LHCN-M2 (cell line): ENCODE measurements at places on chromosomes 12 and 14.

DNA sequence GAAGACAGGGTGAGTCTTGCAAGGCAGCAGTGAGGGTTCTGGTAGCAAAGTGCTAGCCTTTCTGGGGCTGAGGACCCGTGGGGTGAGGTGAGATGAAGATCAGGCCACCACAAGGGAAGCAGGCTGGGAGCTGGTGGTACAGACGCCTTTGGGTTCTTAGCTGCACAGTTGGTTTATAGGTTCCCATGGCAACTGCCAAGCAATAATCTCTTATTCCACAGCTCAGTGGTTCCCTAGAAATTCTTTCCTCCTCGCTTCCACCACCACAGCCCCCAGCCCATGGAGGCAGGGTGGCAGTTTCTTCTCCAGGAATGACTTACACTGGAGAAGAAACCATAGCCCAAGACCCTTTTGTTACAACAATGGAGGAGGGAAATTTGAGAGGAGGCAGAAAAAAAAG is 82.1 kb downstream of the CMKLR1 start:
- no peak for DNase-seq

- no peak for DNase-seq
These were observed 33.7 kb downstream of the TCTN1 start for GRCh38 chr12:110647631-110648040.

- no peak for DNase-seq
These were observed 84.6 kb downstream of the TXNDC16 start for GRCh38 chr14:52467515-52468266.

- peak; percentile 76 for DNase-seq
These were observed 14.2 kb upstream of the CALM1 start for GRCh38 chr14:90382491-90383125.

- DNase-seq = no peak
These were observed 90.1 kb downstream of the DRAM1 start for GRCh38 chr12:101967506-101967905.

DNA sequence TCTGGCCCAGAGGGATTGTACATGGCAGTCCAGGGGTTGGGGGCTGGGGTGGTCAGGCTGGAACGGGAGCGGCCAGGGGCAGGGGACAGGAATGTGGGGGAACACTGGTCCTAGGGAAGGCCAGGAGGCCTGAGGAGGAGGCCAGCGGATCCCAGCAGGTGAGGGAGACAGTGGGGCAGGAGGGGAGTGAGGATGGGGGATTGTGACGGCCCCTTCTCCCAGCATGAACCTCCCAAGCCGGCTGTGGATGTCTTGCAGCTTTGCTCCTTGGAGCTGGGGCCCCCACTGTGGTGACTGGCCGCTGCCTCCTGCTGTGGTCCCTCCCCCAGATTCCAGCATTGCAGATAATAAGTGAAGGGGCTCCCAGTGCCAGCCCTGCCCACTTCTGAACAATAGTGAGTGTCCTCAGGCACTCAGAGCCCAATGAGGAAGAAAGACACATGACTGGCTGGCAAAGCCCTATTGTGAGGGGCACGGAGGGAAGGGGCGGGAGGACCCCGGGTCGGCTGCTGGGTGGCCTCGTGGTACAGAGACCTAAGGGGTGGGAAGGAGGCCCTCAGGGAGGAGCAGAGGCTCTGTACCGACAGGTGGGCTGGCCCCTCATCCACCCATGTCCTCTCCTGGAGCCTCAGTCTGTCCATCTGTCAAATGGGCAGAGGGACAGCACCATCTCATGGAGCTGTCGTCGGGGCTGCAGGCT is 215.0 kb downstream of the KIF26A start:
- no peak for DNase-seq

- DNase-seq = no peak
These were observed 27.4 kb downstream of the NOS1 start for GRCh38 chr12:117334051-117334450.

DNA sequence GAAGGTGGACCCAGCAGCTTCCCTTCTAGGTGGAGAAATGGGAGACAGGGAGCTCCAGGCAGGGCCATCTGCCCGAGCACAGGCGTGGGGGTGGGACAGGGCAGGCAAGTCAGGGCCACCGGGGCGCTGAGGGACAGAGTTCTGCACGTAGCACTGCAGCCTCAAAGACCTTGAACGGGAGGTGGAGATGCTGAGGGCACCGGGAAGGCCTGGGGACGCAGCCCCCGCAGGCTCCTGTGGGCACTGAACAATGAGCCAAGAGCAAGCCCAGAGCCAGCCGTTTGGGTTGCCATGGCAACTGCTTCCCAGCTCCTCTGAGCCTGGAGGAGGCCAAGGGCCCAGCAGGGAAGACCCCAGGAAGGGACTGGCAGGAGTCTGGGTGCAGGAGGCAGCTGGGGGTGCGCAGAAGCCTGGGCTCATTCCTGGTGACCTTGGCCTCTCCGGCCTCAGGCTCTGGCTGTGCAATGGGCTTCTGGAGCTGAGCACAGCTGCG is 3.4 kb downstream of the LBHD2 start:
- no peak for DNase-seq

DNA sequence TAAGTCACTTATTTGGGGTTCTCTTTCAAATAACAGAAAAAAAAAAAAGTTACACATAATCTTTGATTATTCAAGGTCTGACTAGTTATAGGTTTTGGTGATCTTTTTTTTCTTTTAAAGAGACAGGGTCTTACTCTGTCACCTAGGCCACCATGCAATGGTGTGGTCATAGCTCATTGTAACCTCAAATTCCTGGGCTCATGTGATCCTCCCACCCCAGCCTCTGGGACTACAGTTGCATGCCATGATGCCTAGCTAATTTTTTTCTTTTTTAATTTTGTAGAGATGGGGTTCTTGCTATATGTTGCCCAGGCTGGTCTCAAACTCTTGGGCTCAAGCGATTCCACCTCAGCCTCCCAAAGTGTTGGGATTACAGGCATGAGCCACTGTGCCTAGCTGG is 56.5 kb upstream of the CFL2 start:
- peak; percentile 19 for DNase-seq

- peak; percentile 58 for DNase-seq
These were observed 482 bp upstream of the IFI27L2 start for GRCh38 chr14:94129758-94130414.

DNA sequence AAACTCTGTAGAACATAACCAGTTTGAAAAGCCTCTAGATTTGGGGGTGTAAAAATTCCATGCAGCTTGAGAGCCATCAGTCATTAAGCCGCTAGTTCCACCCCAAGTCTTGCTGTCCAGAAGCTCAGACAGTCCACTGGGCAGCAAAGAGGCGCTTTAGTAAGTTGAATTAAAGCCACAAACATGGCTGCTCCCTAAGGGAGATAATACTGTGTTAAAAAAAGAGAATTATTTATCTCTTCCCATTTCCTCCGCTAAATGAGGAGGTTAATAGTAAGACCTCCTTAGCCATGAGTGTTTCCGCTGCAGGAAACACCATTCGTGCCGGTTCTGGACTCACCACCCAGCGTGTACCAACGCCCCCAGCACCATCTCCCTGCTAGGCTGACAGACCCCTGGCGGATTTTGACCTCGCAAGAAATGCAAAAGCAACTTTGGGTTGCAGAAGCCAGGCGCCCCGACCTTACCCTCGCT is 536 bp downstream of the TM7SF3 start:
- peak; percentile 38 for DNase-seq

GRCh38 chr12:123119808-123120207 is 31.1 kb downstream of the PITPNM2 start:
- DNase-seq = no peak

DNA sequence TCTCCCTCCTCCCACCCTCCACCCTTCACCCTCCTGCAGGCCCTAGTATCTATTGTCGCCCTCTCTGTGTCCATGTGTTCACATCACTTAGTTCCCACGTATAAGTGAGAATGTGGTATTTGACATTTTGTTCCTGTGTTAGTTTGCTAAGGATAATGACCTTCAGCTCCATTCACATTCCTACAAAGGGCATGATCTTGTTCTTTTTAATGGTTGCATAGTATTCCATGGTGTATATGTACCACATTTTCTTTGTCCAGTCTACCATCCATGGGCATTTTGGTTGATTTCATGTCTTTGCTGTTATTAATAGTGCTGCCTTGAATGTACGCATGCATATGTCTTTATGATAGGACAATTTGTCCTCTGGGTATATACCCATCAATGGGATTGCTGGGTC is 29.6 kb downstream of the C12orf71 start:
- no peak for DNase-seq

DNA sequence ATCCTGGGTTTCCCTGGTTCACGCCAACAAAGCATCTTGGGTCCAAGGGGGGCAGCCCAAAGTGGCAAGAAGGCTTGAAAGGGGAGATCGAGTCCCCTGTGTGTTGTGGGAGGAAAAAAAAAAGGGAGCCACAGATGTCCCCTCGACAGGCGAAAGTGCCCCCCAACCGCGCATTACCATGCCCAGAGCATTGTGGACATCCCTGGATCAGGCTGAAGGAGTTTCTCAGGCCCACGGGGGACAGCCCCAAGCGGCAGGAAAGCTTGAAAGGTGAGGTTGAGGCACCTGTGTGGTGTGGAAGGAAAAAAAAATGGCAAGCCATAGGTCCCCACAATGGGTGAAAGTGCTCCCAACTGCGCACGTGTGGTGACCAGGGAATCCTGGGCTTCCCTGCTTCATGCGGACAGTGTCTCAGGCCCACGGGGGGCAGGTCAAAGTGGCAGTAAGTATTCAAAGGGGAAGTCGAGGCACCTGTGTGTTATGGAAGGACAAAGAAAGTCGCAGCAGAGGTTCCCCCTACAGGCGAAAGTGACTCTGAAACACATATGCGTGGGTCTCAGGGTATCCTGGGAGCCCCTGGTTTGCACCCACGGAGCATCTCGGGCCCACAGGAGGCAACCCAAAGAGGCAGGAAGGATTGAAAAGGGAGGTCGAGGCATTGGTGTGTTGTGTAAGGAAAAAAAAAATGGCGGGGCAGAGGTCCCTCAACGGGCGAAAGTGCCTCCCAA is 580.1 kb downstream of the ALG10 start:
- DNase-seq = no peak

DNA sequence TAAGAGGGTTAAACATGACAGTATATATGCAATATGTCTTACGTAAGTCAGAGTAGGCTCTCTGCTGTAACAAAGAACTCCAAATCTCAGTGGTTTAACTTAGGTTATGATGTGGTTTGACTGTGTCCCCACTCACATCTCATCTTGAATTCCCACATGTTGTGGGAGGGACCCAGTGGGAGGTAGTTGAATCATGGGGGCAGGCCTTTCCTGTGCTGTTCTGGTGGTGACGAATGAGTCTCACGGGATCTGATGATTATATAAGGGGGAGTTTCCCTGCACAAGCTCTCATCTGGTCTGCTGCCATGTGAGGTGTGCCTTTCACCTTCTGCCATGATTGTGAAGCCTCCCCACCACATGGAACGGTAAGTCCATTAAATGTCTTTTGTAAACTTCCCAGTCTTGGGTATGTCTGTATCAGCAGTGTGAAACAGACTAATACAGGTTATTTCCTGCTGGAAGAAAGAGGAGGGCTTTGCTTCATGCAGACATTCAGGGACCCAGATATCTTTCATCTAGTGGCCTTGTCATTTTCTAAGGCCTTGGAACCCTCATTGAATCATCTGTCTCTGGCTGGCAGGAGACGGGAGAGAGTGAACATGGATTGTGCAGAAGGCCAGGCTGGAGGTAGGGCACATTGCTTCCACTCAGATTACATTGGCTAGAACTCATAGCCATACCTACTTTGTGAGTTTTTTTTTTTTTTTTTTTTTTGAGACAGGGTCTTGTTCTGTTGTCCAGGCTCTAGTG is 96.1 kb downstream of the CRADD start:
- peak; percentile 65 for DNase-seq

- no peak for DNase-seq
These were observed 56.2 kb upstream of the PTGR2 start for GRCh38 chr14:73795466-73795865.

GRCh38 chr14:20412411-20412810 is 890 bp downstream of the TEP1 start:
- DNase-seq = no peak

DNA sequence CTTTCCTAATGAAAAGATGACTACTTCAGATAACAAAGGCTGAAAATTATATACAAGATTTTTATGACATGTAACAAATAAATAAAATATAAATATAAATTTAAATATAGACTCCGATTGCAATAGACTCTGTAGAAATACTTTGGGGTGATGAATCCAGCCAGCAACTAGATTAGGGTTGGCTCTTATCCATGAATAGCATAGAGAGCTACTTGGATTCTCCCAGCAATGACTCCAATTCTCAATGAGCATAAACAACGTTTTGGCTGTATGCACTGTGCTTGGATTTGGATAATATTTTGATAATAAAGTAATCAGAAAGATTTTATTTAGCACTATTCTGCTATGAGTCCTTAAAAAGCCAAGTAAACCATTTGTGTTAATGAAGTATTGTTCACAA is 58.0 kb upstream of the LRFN5 start:
- DNase-seq = no peak

DNA sequence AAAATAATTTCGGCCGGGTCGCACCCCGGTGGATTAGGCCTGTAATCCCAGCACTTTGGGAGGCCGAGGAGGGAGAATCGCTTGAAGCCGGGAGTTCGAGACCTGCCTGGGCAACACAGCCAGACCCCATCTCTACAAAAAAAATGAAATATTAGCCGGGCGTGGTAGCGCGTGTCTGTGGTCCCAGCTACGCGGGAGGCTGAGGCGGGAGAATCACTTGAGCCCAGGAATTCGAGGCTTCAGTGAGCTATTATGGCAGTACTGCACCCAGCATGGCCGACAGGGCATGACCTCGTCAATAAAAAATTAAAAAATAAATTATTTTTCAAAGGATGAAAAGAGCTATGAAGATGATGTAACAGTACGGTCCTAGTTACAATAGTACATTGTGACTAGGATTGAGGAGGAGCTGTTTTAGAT is 523 bp downstream of the GTF2H3 start:
- DNase-seq = peak; percentile 2

DNA sequence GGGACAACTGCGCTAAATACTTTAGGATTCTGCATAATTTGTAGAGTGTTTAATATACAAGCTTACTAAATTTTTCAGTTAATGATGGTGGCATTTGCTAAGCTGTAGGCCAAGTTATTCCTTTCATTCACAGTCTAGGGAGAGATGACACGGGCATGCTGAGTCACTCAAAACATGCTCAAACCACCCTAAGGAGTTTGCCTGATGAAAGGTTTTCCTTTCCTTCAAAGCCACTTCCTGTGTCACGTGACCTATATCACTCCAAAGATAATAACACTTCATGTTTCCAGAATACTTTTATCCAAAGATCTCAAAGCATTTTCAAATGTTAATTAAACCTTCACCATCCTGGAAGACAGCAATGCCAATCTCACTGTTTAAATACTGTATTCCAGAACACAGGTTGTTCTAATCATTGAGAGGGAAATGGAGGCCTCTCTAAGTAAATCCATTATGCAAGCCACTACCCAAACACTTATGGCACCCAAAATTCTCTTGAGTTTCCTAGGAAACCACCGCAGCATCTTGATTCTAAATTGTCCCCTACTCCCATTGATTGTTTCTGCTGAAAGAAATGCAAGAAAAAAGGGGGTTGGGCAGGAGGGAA is 207.0 kb upstream of the CDKN3 start:
- DNase-seq = peak; percentile 92

DNA sequence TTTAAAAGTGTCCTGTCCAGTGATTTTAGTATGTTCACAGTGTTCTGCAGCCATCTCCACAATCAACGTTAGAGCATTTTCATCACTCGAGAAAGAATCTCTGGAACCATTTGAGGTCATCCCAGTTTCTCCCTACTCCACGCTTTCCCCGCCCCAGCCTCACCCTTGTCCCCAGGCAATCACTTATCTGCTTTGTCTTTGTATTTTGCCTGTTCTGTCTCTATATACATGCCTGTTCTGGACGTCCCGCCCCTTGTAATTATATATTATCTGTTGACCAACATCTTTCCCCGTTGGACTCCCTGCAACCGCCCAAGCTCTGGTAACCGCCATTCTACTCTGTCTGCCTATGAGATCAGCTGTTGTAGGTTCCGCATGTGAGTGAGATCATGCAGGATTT is 21.5 kb upstream of the ASPG start:
- DNase-seq = no peak

- DNase-seq = peak; percentile 29
These were observed 149.4 kb downstream of the RPAP3 start for GRCh38 chr12:47556261-47557030.
